Mesenteric fat pad (tissue), 1 donor: ENCODE measurements at places on chromosomes 7 and 10. TPM values are rescaled to one million over a fixed set of nuclear protein-coding genes. Genes with fewer than 3 reads are reported as not detected.

DNA sequence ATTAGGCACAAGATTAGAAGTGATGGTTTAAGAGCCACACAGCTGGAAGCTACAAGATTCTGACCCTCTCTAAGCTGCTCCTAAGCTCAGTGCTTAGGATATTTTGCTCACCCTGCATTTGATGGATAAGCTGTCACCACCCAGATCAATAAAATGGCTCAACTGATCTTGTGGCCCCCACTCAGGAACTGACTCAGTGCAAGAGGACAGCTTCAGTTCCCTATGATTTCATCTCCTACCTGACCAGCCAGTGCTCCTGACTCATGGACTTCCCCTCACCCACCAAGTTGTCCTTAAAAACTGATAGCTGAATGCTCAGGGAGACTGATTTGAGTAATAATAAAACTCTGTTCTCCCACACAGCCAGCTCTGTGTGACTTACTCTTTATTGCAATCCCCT, 833.8 kb downstream of the GRID1 start:
- no peak for DNase-seq

Gene ZPBP
- total RNA-seq = not detected

DNA sequence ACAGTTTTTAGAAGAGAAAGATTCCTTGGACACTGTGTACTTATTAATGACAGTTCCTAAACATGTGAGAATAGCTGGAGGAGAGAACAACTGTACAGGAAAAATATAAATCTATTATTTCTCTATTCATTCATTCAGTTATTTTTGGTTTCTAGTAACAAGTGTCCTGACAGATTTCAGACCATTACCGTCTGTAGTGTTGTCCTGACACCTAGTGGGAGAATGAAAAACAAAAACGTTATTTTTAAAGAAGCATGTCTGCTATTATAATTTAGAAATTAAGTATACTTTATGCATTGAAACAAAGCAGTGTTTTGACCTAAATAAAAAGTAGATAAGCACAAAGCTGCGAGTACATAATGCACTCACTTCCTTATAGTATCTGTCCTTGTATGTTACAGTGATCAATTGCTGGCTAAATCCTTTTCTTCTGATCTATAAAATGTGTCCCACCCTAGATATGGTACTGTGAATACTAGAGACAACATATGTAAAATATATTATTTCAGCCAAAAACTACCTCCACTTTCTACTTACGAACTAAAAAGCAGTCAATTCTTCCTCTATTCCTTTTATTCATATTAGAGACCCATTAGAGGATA, 575.6 kb downstream of the ARL4A start:
- DNase-seq = no peak

Gene FEZF1
- total RNA-seq = not detected

DNA sequence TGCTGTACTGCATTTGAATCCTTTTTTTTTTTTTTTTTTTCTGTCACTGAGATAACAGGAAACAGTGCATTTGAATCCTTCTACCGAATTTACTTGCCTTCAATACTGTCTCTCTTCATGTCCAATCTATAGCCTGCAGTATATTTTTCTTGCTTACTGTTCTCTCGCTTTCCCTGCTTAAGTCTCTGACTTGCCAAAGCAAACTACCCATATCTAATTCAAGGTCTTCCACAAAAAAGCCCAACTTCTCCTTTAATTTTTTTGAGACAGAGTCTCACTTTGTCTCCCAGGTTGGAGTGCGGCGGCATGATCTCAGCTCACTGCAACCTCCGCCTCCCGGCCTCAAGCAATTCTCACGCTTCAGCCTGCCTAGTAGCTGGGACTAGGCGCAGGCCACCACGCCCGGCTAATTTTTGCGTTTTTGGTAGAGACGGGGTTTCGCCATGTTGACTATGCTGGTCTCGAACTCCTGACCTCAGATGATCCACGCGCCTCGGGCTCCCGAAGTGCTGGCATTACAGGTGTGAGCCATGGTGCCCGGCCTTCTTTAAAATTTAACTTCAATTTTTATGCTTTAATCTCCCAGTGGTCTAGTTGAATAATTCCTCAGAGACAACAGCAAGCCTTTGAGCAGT, 882 bp downstream of the PDCD11 start:
- DNase-seq = no peak

Gene SAMD9L
- total RNA-seq = 12.4 TPM

GRCh38 chr7:76358011-76358480, 745 bp downstream of the YWHAG start:
- no peak for DNase-seq

DNA sequence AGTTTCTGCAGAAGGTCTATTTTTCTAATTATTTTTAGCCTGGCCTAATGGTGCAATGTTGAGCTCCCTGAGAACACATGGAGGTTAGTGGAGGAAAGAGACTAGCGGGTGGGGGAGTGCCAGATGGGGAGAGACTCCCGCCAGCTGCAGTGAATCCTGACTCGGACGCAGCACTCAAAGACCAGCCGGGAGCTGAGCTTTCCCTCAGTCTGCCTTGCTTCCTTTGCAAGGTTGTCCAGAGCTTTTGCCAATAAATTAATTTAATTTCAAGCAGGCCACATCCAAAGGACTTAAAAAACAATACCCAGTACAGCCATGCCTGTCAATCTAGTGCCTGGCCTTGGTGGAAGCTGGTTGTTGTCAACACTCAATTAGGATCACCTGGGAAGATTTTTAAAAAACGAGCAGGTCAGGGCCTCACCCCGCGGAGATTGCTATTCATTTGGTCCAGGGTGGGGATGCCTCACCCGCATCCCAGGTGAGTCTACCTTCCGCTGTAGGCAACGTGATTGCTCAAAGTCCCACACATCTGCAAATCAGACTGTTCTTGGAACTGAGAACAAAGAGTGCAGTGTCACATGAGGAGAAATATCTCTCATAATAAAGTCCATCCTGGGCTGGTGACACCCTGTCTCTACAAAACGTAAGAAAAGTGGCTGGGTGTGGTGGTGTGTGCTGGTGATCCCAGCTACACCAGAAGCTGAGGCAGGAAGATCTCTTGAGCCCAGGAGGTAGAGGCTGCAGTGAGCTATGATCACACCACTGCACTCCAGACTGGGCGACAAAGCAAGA, 4.0 kb downstream of the CLRN3 start:
- DNase-seq = no peak

GRCh38 chr10:103983367-103983911, 16.5 kb downstream of the SLK start:
- no peak for DNase-seq

Gene KCNMA1
- total RNA-seq = 20.6 TPM

GRCh38 chr10:46092524-46093081, 46.5 kb upstream of the MSMB start:
- DNase-seq = no peak

Gene C10orf105
- total RNA-seq = 0.22 TPM

DNA sequence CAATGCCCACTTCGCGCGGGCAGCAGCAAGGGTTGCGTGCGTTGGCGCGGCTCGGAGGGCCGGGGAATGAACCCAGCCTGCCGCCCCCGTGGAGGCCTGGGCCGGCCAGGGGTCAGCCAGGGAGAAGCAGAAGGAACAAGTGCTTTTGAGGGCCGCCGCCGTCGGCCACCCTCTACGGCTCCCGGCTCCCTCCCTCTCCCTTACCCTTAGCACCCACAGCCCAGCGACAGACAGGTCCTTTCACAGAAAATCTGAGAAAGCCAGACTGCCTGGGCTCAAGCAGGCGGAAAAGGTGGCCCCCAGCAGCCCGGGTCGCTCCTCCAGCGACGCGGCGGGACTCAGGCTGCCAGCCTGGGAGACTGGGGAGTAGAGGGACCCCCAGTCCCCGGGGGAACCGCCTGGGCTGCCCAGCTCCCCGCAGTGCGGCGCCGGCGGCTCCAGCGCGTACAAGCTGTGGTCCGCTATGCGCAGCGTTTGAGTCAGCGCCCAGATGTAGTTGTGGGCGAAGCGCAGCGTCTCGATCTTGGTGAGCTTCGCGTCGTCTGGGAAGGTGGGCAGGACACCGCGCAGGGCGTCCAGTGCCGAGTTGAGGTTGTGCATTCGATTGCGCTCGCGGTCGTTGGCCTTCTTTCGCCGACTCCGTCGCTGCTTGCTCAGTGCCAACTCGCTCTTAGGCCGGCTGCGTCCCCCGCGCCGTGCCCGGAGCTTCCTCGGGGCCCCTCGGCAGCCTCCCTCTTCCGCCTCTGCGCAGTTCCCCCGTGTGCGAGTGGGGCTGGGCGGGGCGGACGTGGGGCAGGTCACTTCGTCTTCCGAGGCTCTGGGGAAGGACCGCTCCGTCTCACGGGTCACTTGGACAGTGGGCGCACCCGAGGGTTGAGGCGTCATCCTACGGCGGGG, 815 bp downstream of the NEUROG3 start:
- no peak for DNase-seq

DNA sequence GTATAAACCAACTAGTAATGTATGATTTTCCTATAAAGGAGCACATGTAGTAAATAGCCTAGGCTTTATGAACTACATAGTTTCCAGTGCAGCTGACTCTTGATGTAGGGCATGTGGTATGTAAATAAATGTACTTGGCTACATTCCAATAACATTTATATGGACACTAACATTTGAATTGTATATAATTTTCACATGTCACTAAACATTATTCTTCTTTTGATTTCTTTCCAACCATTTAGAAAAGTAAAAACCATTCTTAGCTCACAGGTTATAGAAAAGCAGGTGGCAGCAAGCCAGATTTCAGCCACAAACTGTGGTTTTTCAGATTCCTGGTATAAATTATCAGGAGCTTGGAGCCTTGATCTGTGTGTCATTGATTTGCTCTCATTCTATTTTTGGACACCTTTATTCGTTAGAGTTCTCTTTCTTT, 1182.0 kb downstream of the CNTNAP2 start:
- DNase-seq = no peak

GRCh38 chr7:7110706-7111105, 71.6 kb upstream of the C1GALT1 start:
- no peak for DNase-seq

DNA sequence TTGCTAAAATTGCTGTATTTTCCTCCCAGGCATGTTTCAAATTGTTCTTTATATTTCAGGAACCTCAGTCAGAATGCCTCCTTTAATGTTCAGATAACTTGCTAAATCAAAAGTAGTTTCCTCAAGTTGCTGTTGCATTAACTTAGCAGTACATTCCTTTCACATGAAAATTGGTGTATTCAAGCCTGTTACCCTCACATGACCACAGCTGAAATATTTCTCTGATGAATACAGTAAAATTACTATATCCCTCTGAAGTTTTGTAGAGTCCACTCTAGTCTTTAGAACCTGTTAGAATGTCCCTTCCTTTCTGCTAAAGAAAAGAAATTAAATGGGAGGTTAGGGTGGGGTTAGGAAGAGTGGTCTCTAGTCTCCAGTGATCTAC, 24.5 kb upstream of the C1GALT1 start:
- DNase-seq = no peak

- DNase-seq = no peak
These were observed 290.3 kb upstream of the VWC2 start for GRCh38 chr7:49483142-49483541.

GRCh38 chr10:74292871-74293427, 141.9 kb downstream of the ADK start:
- no peak for DNase-seq

- no peak for DNase-seq
These were observed 136.9 kb upstream of the PRSS1 start for GRCh38 chr7:142612237-142612881.

DNA sequence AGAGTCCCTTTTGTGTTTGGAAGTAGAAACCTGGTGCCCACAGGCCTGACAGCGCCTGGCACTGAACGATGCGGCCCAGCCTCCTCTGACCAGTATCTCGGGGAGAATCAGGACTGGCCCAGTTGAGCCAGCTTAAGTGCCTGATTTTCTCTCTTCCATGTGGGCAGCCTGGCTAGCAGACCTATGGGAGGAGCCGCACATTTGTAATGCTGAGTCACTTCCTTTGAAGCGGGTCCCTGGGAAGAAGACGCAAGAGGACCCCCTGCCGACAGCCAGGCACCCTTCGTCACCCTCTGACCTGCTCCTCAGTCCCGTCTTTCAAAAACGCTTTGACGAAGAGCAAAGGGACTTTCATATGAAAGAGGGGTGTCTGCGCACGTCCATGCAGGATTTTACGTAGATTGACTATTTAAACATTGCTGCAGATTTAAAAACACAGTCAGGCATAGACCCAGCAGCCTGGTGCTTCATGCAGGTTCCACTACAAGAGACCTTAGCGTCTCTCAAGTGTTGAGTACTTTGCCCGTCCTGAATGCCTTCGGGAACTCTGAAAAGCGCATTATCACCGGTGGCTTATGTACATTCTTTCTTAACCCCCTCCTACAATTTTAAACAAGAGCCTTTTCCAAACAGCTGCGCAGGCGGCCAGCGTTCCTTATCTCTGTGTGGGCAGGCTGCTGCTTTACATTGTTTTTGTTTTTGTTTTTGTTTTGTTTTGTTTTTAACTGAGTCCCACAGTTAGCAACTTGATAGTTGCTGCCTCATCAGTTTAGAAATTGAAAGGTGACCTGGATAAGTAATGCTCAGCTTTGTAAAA, 36.5 kb upstream of the AP5Z1 start:
- DNase-seq = no peak

DNA sequence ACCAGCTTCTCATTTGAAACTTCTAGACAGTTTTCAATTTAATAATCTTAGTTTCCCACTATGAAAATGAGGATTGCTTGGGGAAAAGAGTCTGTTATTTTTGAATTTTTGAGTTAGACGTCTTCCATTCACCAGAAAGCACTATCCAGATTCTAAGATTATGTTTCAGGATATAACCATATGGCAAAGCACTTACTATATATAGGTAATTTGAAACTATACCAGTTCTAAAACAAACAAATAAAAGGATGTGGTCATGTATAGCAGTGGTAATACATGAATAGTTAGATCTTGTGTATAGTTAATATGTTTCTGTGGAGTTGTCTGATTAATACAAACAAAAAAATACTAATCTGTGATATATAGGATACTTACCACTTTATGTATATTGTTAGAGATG, 320.0 kb downstream of the EXOC4 start:
- no peak for DNase-seq

- no peak for DNase-seq
These were observed 89.6 kb downstream of the VTI1A start for GRCh38 chr10:112536663-112537062.

Gene ZNF398
- 11.6 TPM for total RNA-seq

- DNase-seq = no peak
These were observed 44.1 kb downstream of the PAPSS2 start for GRCh38 chr10:87703771-87704170.

DNA sequence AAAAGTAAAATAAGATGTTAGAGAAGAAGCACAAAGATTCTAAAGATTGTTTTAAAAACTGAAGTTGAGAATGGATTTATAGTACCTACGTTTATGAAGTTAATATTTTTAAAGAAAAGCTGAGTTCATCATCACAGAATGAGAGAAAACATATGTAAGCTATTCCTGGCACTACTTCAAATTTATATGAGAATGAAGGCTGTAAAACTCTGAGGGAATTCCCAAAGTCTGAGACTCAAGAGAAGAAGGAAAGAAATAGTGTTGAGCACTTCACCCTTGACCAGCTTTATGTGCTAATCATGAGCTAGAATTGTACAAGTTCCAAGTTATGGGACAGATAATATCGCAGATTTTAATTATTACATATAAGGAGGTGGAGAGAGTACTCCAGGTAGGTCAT, 323.7 kb upstream of the GNAI1 start:
- no peak for DNase-seq

Gene NYAP1
- total RNA-seq = 1.2 TPM

- DNase-seq = no peak
These were observed 61.8 kb upstream of the CAPZA2 start for GRCh38 chr7:116800594-116800993.

- DNase-seq = no peak
These were observed 227.9 kb downstream of the WDR37 start for GRCh38 chr10:1284076-1284475.

- no peak for DNase-seq
These were observed 431.4 kb downstream of the SDK1 start for GRCh38 chr7:3732395-3733005.

Gene CPXM2
- 17.9 TPM for total RNA-seq
